NCI-H1092 (cell line): ENCODE measurements at places on chromosomes 7 and 10.
A peak's percentile ranks its signal among the peaks of the same experiment; 100 is the strongest.

DNA sequence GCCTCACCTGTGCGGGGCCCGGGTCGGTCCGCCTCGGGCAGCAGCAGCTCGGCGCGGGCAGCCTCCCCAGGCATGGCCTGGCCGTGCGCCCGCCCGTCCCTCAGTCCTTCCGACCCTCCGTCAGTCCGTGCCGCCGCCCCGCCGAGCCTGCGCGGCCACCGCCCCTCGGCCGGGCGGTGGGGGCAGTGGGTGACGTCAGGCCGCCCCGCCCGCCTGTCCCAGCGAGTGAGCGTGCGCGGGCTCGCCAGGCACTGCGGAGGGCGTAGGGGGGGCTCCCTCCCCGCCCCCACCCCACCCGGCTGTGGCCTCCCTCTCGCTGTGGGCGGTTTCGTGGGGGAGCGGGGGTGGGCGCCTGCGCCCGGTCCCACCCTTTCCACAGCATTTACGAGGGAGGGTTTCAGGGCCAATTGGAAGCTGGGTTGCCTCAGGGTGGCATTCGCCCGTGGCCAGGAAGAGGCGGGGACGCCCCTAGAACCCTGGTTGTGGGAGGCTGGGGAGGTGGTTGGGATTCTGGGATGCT lies at the start of gene NACAD:
Gene NACAD, minus strand, starts transcription at position 149 of the 520 bp plus-strand sequence. Its CDS starts 75 bp downstream, at position 74.
- DNase-seq = no peak

- no peak for DNase-seq
These were observed 118.1 kb downstream of the ANLN start for GRCh38 chr7:36507475-36508440.

- no peak for DNase-seq
These were observed 31.4 kb downstream of the ADRB1 start for GRCh38 chr10:114075093-114075492.

- no peak for DNase-seq
These were observed 74.0 kb downstream of the PIP4K2A start for GRCh38 chr10:22640359-22640758.

- DNase-seq = no peak
These were observed 17.0 kb upstream of the GIMAP2 start for GRCh38 chr7:150668472-150668911.

DNA sequence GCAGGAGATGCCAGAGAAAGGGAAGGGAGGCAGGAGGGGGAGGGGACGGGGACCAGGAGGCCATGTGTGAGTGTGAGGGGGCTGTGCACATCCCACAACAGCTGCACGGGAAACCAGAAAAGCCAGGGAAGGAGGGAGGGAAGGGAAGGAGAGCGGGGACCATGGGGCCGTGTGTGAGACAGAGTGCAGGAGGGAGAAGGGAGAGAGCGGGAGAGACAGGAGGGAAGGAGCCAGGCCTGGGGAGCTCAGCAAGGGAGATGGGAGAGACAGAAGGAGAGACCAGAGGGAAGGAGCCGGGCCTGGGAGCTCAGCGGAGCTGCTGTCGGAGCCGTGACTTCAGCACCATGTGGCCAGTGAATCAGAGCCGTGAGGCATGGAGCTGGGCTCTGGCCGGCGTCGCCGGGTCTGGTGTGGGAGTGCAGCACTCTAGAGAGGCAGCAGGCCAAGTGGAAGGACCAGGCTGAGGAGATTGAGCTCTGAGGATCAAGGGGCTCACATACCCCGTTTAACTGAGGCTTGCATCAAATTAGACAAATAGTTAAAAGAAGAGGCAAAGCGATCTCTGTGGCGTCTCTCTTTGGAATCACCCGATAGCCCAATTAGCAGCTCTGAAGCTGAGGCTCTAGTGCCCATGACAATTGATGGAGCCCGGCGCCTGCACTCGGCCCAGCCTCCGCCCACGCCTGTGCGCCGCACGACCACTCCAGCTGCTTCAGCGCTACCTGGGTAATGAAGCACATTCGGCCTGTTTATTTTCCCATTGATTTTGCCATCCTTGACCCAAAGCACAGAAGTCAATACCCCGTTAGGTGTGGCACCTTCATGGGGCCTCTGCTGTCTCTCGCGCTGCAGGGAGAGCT lies 150.4 kb downstream of the MAD1L1 start:
- peak; percentile 56 for DNase-seq

GRCh38 chr10:32161586-32161985 lies 105.4 kb upstream of the KIF5B start:
- DNase-seq = no peak

GRCh38 chr10:124551755-124552154 lies 90.1 kb downstream of the LHPP start:
- DNase-seq = no peak

- no peak for DNase-seq
These were observed 41.8 kb upstream of the FAM133B start for GRCh38 chr7:92631850-92632487.

- DNase-seq = no peak
These were observed 16.2 kb downstream of the GALNT17 start for GRCh38 chr7:71148098-71148497.

DNA sequence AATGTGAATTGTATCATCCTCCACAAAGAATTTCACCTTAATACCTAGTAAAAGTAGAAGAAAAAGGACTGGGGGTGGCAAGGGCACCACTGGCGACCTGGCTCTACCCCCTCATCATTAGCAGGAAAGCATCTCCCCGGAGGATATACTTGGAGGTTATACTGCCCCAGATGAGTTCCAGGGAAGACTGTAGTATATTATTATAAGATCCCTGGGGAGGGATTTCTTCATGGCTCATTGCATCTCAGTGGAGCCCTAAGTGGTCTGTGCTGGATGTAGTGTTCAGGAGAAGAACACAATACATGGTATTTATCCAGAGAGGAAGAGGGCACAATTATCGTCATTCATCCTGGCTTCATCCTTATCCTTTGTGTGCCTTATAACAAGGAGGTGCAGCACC lies 14.2 kb upstream of the DYNC1I1 start:
- peak; percentile 87 for DNase-seq

DNA sequence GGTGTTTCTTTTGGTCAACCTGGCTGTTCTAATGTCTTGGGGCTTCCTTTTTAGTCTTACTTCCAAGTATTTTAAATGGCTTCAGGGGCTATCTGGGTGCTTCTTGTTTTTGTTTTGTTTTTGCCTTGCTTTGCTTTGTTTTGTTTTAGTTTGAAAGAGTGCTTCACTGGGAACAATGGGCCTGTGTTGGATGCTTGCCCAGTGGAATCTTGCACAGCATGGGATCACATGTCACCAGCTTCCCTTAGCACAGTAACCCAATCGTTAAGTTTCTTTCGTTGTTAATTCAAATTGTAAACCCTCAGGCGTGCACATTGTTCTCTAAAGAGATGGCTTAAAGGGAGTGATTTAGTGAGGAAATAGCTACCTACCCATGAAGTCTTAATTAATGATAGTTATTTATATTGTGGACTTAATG lies 8.9 kb downstream of the COL17A1 start:
- DNase-seq = peak; percentile 18

DNA sequence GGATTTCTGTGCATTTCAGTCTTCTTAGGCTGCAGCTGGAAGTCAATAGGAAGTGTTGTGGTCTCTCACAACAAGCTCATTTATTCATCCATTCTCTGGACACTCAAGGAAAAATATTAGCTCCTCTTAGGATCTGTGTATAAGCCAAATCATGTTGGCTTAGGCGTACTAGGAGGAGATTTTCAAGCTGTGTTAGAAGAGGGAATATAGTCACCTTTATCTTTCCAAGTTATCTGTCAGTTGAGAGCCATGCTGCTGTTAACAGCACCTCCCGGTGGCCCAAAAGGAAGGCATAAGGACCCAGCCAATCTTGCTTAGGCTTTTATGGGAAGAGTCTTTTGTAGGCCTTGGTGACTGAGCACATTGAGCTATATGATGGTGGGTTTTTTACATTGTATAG lies 220.0 kb downstream of the LRMDA start:
- DNase-seq = no peak

DNA sequence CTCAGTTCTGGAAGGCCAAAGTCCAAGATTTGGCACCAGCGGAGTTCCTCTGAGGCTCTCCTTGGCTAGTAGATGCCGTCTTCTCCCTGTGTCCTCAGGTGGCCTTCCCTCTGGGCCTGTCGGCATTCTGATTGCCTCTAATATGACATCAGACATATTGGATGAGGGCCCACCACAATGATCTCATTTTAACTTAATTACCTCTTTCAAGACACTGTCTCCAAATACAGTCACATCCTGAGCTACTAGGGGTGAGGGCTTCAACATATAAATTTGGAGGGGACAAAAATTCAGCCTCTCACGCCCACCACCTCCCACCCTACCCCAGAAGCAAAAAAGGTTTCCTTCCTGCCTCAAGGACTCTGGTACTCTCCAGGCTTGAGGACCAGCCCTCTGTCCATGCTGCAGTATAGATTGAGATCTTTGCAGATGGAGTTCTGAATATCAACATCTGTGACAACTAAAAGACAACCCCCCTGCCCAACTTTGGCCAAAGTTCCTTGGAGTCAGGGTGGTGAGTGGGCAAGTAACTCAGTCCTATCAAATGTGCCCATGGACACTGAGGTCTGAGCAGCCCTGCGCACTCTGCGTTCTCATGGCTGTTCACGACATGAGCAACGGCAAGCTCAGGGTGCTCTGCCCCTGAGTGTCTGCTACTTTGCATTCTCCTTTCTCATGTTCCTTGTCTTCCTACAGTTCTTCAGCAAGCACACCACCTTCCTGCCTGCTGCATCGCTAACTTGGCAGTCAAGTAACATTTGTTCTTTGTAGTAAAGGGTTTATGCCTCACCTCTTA lies 11.5 kb downstream of the TMEM176B start:
- DNase-seq = peak; percentile 5

- DNase-seq = peak; percentile 79
These were observed 1.9 kb downstream of the SKIDA1 start for GRCh38 chr10:21523557-21524008.

GRCh38 chr10:69172241-69172982 lies 7.6 kb upstream of the SUPV3L1 start:
- no peak for DNase-seq

GRCh38 chr10:86667421-86668181 lies 710 bp upstream of the LDB3 start:
- DNase-seq = no peak

DNA sequence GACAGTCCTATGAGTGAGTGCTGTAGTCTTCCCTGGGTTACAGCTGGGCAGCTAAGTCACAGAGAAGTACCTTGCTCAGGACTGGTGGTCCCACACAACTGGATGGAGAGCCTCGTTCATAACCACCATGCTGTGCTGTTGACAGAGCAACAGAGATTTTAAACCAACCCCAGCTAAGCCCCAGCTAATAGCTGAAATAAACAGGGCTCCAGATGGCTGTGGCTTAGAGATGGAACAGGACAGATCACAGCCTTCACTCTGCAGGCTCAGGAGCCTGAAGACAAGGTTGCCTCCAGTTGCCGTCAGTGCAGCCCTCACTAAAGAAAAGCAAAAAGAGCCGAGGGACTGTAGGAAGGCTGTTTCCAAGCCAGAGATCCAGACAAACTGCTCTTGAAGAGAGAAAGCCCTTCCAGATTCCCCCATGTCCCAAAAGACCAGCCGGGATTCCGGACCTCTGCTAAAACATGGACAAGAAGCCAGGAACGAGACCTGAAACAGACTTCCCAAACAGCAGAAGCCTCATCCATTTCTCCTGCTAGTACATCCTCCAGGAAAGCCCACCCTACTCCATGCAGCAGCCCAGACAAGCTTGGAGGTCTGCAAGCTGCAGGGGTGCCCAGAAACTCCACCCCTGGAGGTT lies 4.2 kb downstream of the HTRA1 start:
- no peak for DNase-seq

- no peak for DNase-seq
These were observed 12.4 kb downstream of the GDF2 start for GRCh38 chr10:47334466-47335295.

DNA sequence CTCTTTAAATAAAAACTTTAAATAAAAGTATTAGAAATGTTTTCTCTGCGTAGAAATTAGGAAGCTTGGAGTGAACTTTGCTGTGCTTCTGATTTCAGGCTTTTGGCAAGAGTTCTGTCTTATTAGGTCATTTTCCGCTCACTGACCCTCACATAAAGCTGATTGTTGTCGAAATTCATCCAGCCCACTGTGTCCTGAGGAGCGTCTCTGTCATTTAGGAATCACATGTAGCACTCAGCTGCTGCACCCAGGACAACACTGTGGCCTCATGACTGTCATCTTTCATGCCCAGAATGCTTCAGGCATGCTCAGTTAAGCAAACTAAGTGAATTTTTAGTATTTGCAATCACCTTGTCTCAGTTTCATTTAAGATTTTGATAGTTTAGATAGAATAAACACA lies 57.8 kb upstream of the MSRB2 start:
- DNase-seq = no peak

- no peak for DNase-seq
These were observed 26.3 kb downstream of the LAMB1 start for GRCh38 chr7:107976620-107977019.

DNA sequence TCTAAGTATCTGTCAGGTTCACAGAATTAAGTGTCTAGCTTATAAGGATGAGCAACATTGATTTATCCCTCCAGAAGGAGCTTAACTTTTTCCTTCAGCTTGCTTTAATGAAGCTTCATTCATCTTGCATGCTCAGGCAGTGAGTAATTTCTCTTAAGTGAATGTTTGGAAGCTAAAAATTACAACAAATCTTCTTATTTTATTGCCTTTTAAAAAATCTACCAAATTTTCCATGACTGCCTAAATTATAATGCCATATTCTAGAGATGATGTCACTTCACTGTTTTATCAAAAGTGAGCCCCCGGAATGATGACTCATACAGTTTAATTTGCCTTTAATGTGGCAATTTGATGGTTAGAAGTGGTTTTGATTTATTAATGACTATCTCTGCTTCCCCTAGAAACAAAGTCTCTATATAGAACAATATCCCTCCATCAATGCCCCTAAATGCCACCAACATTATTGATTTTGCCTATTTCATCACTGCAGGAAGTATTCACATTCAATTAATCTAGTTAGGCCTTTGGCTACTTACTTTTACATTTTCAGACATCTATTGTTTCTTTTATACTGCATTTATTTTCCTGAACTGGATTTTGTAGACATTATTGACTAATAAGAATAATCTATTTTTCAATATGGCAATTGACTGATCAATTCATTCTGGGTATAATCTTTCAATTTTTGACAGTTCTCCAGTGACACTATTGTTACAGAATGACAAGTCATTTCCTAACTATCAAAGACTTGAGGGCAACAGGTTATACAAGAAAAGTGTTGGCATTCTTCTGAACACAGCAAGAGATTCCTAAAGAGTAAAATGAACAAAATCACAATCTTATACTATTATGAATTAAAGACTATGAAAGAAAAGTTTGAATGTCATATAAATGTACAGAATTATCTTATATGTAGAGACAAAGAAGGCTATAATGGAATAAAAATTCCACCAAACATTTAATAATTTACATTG lies 139.3 kb upstream of the ODAD2 start:
- DNase-seq = no peak
